ENCODE measurements at places on chromosomes 13 and 19.

DNA sequence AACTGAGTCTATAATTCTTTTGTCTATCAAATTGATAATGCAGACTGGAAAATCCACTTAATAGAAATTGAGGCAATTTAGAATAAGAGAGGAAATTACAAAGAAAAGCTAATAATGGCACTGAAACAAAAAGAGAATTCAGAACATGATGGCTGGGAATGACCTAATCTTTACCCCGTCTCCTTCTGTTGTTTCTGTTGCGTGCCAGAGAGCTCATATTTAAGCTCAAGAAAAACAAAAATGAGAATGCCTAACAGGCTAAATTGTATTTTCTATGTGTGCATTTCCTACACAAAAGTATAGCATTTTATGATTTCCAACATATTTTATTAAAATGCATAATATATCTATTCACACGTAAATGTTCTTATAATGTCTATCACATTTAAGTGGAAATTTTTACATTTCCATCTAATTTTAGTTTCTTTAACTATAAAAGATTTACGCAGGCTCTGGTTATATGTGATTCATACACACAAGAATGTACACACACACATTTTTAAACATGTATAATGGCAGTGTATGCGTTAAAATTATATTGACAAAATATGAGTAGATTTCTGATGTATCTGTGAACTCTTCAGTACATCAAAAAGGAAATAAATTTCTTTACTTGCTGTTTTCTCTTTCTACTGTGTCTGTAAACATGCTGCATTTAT lies 432.3 kb downstream of the SLITRK6 start:
- DNase-seq, result no peak

DNA sequence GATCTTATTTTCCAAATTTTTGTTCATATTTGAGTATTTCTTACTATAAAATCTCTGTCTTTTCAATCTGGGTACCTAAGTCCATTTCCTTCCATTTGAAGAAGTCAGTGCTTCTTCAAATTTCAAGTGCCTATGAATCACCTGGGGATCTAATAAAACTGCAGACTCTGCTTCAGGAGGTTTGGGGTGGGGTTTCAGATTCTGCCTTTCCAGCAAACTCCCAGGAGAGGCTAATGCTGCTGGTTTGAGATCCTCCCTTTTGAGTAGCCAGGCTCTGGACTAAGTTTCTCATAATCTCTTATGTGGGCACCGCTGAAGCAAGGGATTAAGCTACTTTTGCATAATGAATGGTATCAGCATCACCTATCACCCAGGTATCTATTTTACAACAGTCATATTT lies 242.4 kb downstream of the RGCC start:
- DNase-seq, result no peak

DNA sequence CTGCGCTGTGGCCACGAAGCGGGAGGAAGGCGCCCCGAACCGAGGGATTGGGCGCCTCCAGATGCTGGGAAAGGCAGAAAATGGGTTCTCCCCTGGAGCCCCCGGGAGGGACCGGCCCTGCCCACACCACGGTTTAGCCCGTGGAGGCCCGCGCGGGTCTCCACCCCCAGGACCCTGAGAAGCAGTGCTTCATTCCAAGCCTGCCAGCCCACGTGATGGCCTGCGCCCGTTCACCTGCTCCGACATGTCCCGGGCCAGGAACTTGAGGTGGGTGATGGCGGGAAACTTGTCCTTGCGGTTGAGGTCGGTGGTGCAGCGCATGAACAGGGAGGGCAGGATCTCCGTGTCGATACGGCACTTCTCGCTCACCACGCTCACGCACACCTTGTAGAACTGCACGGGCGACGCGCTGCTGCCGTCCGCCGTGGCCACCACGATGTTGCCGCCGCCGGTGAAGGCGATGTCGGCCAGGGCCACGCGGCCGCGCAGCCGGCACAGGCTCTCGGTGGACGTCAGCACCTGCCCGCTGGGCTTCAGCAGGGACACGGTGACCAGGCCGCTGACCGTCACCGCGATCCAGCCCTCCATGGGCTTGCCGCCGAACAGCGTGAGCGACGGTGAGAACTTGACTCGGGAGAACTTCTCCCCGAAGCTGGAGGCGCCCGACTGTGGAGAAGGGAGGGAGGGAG lies 7.3 kb downstream of the MED16 start:
- no peak for DNase-seq

GRCh38 chr19:7526059-7526929 lies 3.9 kb downstream of the MCOLN1 start:
- no peak for DNase-seq

DNA sequence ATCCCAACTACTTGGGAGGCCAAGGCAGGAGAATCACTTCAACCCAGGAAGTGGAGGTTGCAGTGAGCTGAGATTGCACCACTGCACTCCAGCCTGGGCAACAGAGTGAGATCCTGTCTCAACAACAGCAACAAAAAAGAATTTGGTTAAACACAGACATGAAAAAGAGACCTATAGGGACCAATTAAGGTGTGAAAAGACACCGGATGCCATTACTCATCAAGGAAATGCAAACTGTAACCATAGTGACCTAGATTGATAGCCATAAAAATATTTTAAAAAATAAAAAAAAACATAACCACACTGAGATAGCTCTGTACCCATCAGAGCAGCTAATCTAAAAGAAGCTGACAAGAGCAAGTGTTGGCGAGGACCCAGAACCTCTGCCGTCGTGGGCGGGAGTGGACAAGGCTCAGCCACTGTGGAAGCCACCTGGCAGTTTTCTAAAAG lies 37.1 kb upstream of the ISYNA1 start:
- no peak for DNase-seq

GRCh38 chr19:11356074-11356397 lies 804 bp downstream of the PLPPR2 start:
- no peak for DNase-seq

DNA sequence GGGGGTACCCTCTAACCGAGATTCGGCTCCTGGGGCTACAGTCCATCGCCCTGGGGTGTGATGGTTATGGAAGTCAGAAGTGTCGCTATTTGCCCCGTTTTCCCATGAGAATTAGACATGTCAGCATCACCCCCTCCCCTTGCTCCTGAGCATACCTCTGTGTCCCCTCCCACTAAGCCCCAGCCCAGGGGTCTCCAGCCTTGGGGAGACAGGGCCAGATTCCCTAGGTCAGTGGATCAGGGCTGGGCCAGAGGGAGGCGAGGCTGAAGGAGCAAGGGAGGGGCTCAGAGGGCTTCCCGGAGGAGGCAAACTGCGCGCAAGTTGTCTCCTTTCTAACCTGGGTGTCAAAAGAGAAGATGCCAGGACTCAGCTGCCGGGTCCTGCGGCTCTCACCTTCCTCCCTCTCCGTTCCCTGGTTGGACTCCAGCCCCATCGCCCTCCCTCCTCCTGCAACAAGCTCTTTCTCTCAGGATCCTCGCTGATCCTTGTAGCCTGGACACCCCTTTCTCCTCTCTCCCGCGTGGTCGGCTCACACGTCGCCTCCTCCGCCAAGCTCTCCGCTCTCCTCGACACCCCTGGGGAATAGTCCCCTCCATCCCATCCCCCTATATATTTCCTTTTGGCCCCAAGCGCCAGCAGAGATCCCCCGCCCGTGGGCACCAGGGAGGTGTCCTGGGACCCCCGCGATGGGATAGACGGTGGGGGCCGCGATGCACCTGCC lies 459 bp upstream of the TMEM59L start:
- DNase-seq, result no peak

DNA sequence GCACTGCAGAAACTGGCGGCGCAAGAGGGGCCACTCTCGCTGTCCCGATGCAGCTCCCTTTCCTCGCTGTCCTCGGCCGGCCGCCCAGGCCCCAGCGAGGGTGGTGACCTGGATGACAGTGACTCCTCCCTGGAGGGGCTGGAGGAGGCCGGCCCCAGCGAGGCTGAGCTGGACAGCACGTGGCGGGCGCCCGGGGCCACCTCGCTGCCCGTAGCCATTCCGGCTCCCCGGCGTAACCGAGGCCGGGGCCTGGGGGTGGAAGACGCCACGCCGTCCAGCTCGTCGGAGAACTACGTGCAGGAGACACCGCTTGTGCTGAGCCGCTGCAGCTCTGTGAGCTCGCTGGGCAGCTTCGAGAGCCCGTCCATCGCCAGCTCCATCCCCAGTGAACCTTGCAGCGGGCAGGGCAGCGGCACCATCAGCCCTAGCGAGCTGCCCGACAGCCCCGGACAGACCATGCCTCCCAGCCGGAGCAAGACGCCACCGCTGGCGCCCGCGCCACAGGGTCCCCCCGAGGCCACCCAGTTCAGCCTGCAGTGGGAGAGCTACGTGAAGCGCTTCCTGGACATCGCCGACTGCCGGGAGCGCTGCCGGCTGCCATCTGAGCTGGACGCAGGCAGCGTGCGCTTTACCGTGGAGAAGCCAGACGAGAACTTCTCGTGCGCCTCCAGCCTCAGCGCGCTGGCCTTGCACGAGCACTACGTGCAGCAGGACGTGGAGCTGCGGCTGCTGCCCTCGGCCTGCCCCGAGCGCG lies 12.4 kb downstream of the C19orf25 start:
- DNase-seq, result no peak

- no peak for DNase-seq
Observed at GRCh38 chr13:29753618-29754472, 96.6 kb downstream of the UBL3 start.

- DNase-seq, result no peak
Observed at GRCh38 chr13:32142115-32142514, 110.5 kb downstream of the FRY start.

DNA sequence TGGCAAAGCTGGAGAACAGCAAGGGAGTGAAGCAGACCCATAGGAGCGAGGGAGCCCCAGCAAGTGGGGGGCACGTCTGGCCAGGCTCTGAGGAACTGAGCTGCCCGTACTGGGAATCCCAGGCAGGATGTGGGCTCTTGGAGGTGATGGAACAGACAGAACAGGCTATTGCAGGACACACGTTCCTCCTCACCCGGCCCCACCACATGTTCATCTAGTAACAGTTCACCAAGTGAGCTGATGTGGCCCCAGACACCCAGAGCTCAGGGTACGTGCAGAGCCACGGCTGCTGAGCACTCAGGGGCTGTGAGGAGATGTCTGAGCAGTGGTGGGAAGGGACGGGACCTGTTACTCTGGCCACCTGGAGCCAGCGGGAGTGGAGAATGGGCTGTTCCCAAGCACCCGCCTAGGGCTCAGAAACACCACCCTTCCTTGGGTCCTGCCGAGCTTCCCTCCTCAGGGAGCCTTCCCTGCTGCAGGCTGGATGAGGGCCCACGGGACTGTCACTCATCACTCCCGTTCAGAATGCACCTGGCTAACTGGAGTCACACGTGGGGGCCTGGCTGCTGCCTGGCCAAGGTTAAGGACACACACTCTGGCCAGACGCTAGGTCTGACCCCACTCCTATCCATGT lies 18.4 kb downstream of the ELL start:
- no peak for DNase-seq

- no peak for DNase-seq
Observed at GRCh38 chr13:104750377-104750776, 1684.2 kb upstream of the SLC10A2 start.

- DNase-seq, result no peak
Observed at GRCh38 chr19:12222980-12223630, 60.2 kb downstream of the ZNF136 start.

DNA sequence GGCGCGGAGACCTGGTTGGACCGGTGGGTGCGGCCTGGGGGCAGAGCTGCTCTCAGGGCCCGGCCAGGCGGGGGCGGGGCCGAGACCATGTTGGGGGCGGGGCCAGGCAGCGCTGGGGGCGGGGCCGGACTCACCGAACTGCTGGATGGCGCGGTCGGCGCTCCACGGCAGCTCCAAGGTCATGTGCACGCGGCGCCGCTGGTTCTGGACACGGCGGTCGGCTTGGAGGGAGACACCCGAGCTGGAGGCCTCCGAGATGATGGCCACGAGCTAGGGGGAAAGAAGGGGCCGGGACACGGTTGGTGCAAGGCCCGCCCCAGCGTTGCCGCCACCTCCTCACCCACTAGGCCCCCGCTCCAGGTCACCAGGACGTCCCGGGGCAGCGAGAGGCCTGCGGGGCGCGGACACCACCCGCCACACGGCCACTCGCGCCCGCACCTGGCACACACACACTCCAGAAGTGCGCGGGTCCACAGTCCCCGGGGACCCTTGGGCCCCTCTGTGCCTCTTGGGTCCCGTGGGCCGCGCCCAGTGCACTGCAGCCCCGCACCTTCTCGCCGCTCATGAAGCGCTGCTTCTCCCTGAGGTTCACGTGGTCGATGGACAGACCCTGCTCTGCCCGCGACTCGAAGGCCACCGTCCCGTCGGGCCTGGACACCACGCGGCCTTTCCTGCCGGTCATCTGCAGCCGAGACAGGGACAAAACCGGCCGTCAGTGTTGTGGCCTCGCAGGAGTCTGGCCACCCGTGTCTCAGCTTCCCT lies 8.7 kb downstream of the GPX4 start:
- DNase-seq, result no peak

GRCh38 chr13:75689686-75690085 lies 53.6 kb downstream of the LMO7 start:
- DNase-seq, result no peak

GRCh38 chr13:42752731-42753130 lies 28.7 kb upstream of the FAM216B start:
- no peak for DNase-seq

- no peak for DNase-seq
Observed at GRCh38 chr19:645912-646778, 6.5 kb downstream of the FGF22 start.

GRCh38 chr19:55305491-55305890 lies 19.6 kb downstream of the TMEM150B start:
- DNase-seq, result peak; percentile 30

GRCh38 chr13:101584331-101584730 lies 131.9 kb downstream of the ITGBL1 start:
- DNase-seq, result no peak

DNA sequence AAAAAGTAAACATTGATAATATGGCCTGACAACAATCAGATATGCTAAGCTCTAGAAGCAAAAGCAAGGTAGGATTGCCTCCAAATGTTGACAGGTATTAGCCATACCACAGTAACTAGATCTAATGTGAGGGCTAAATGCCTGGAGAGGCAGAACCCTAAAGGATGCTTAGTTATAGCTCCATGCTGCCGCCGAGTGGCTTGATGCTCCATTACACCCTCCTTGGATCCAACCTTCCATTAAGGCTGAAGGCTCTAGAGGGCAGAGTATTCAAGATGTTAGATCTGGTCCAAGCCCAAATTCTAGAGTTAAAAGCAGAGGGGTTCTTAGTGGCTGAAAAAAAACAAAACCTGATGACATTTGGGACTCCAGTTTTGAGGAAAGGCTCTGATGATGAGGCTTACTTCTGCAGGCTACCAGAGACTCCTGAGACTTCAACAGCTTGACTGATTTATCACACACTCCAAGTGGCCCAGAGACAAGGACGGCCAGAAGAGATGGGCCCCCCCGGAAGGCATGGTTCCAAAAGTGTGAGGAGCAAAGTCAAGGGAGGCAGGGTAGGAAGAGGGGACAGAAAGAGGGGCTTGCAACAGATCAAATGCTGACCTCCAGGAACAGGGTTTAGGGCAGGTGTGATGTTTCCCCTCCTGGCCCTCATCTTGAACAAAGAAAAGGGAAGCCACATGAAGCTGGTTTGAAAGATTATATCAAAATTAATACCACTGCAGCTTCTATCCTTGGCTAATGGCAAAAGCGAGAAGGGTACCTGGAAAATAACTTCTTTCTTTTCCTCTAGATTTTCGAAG lies 21.9 kb upstream of the CPB2 start:
- peak; percentile 42 for DNase-seq

- no peak for DNase-seq
Observed at GRCh38 chr13:109126891-109127641, 497.7 kb downstream of the MYO16 start.

All from stimulated activated CD4-positive, alpha-beta T cell treated with anti-CD3 and anti-CD28 coated beads, Interleukin-1b, Interleukin-23, amount 100 ng/mL, for 24 hours (primary cell).